CD8-positive, alpha-beta memory T cell (primary cell): ENCODE measurements at places on chromosomes 5 and 9.

- no peak for DNase-seq
Observed at GRCh38 chr5:112848116-112848811, 12.8 kb upstream of the SRP19 start.

DNA sequence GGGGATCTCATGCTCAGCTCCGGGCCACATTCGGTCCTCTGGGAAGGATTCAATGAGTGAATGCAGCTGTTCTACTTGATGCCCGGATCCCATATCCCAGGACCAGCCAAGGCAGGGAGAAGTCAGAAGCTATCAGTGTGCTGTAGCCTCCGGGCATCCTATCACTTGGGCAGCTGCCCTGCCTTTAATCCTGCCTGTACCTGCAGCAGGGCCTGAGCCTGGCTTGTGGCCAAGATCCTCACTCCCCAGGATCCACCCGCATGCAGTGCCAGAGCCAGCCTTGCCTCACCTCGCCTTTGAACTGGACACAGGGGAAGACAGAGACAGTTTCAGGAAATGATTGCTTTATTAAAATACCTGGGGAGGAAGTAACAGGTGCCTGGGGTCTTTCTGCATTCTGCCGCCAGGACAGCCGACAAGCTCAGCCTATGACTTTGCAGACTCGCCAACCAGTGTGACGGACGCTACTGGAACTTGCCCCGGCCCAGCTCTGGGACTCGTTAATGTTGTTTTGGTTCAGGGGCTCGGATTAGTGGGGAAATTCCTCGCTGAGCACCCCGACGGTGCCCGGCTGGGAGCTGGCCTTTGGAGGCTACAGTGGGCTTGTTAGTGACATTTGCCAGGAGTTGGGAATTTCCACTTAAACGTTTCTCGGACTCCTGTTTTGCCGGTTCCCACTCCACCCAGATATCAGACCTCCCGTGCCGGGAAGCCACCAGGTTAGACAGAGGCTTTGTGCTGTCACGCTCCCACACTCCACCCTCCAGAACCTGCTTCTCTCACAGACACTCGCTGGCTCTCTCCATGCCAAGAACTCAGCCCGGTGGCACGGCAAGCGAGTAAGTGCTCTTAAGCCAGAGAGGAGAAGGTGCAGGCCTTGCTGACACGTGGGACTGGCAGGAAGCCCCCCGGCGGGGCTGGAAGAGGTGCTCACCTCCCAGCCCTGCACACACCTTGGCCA lies 721 bp downstream of the PTGES start:
- DNase-seq: no peak

GRCh38 chr5:98905857-98906688 lies 22.7 kb downstream of the CHD1 start:
- DNase-seq: peak; percentile 60

GRCh38 chr9:102875687-102876086 lies 119.4 kb upstream of the CYLC2 start:
- no peak for DNase-seq

- no peak for DNase-seq
Observed at GRCh38 chr9:69149321-69149807, 24.7 kb upstream of the TJP2 start.

- DNase-seq: no peak
Observed at GRCh38 chr5:33161421-33161820, 279.3 kb upstream of the TARS1 start.

- DNase-seq: no peak
Observed at GRCh38 chr5:10894445-10895054, 133.5 kb upstream of the DAP start.

GRCh38 chr5:68261569-68262065 lies 46.1 kb downstream of the PIK3R1 start:
- DNase-seq: no peak

DNA sequence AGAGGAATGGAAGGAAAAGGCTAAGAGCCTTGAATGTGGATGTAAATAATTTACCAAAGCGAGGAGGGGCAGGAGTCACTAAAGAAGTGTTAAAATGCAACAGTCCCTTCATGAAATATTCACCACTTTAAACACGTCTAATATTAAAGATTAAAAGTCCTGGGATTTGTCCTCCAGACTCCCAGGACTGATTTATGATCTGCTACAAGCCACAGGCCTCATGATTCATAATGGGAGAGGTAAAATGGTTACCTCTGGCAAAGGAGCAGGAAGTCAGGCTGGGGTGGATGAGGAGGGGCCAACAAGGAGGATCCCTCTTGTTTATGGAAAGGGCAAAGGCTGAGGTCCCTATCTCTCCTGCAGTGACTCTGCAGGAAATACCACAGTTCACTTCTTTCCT lies 292.4 kb downstream of the TRIM32 start:
- no peak for DNase-seq

GRCh38 chr5:136337788-136338187 lies 27.6 kb downstream of the TRPC7 start:
- no peak for DNase-seq
